Fibroblast of lung (primary cell): ENCODE measurements at places on chromosomes 7 and 10. TPM values are rescaled to one million over a fixed set of nuclear protein-coding genes. Genes with fewer than 3 reads are reported as not detected.

- no peaks in the 10 kb centered on the region for H3K27me3 ChIP-seq
- no peak overlapping the region for H3K27ac ChIP-seq
- H3K4me3 ChIP-seq, result no peak overlapping the region
These were observed 11.7 kb upstream of the WAPL start for GRCh38 chr10:86533328-86533727.

- H3K27me3 ChIP-seq, result no peaks in the 10 kb centered on the region
- DNase-seq, result no peak
- no peaks in the 10 kb centered on the region for H3K36me3 ChIP-seq
These were observed 105.8 kb downstream of the ELMO1 start for GRCh38 chr7:37342688-37343471.

The ZC3HAV1L gene
- polyA plus RNA-seq, result 5.1 and 8.9 TPM in 2 replicates

The TES gene
- polyA plus RNA-seq, result 28.6 and 64.1 TPM in 2 replicates

DNA sequence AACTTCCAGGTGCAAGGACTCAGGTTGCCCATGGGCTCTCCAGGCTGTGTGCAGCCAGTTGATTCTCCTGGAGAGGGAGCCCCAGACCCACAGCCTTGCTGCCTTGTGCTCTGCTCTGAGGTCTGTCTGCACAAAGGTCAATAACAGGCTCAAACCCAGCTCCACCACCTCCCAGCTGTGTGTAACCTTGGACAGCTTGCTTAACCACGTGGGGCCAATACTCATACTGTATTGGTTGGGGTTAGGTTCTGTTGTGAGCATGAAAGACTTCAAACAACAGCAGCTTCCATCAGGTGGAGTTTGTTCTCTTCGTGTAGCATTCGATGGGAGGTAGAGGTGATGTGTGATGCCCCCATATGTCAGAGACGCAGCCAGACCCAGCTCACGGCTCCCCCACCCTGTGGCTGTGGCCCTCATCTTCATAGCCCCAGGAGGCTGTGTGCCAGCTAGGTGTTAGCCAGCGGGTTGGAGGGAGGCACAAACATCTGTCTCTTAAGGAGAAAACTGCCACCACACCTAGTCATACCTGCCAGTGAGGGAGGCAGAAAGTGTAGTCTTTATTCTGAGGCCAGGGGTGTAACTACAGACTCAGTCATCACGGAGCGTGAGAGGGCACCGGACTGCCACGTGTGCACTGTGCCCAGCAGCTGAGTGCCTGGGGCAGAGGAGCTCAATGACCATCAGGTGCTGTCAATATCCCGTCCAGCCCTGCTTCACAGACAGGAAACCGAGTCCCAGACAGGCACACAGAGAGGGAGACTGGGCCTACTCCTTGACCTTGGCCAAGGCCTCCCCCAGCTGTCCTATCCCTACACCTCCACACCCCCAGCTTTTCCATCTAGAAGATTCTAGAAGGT is 8.1 kb upstream of the POLD2 start:
- H3K4me1 ChIP-seq, result no peaks in the 10 kb centered on the region
- DNase-seq, result no peak
- H3K27ac ChIP-seq, result no peak overlapping the region
- no peaks in the 10 kb centered on the region for H3K36me3 ChIP-seq

The HIPK2 gene
- polyA plus RNA-seq, result 10.1 and 19.8 TPM in 2 replicates

The DGKI gene
- 0.74 and 0.84 TPM in 2 replicates for polyA plus RNA-seq
